ENCODE measurements at places on chromosomes 11 and 22.

GRCh38 chr11:6203327-6203726 lies 2.0 kb upstream of the C11orf42 start:
- DNase-seq: no peak

GRCh38 chr22:49354516-49355210 lies 473.0 kb downstream of the BRD1 start:
- DNase-seq: no peak

- DNase-seq: no peak
Observed at GRCh38 chr11:8340296-8340695, 76.6 kb upstream of the LMO1 start.

DNA sequence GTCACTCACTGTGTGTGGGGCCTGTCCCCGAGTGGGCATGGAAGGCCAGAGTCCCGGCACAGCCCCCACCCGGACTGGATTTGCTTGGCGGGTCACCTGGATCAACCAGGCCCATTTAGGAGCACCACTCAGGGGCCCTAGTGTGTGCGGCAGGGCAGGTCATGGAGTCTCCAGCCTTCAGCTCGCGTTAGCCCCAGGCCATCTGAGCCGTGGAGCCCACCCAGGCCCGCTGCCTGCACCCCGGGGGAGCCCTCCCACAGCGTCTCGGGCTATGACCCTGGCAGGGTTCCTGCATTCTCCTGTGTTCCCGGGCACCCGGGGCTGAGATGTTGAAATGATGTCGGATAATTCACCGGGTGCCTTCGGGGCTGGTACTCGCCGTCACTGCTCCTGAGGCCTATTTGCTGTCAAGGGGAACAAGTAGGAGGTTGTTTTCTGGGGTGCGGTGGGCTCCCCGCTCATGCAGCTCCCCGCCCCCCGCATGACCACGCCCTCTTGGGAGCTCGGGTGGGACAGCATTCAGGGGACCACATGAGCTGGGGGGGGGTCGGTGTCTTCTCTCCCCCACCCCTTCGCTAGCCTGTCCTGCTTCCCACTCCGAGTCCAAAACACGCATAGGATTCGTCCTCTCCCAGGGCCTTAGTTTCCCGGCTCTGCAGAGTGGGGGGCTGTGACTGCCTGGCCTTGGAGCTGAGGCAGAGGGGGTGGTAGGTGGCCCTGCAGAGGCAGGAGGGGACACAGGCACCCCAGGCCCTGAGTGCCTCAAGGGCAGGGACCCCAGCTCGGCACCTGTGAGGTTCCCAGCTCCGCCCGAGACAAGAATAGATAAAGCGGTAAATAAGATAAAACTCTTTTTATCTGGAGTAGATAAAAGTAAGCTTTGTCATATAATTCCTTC lies 77.2 kb downstream of the KCNQ1 start:
- DNase-seq: no peak

- DNase-seq: no peak
Observed at GRCh38 chr22:24009227-24010017, 1.7 kb upstream of the CABIN1 start.

DNA sequence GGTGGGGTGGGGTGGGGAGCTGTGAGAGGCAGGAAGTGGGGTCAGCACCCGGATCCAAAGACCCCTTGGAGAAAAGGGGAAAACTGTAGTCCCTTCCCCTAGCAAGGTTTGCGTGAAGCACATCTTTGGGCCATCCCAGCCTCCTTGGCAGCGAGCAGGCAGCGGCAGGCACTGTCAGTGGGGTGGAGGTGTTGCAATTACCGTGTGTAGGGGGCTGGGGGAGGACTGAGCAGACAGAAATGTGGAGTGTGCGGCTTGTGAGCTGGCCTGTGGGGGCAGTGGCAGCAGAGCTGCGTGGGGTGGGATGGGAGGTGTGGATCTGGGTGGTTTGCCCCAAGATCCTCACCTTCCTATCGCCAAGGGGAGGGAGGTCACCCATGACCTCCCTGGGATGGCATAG lies 16.4 kb downstream of the DAGLA start:
- DNase-seq: no peak

DNA sequence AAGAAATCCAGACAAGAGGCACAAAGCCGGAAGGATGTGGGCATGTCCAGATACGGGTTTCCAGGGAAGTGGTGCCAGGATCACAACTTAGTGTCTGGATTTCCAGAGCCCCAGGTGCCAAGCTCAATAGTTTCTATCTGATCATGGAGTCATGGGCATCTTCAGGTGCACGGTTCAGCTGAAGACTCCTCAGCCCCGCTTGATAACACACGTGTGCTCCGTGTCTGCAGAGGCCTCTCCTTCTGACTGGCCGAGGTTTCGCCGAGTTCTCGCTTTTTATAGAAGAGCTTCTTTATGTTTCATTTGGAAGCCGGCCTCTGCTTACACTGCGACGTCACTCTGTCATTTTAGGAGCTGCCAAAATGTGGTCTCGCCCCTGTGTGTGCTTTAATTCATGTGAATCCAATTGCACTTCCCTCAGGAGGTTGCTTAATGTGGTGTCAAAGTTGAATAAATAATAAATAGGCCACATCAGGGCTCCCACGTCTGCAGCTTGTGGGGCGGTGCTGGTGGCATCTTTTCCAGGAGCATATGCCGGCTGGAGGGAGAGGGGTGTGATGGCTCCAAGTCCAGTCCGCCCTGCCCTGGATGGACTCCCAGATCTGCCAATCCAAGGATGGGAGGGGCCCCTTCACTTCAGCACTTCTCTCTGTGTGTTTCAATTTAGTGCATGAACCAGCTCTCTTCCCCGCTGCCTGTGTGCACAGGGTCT lies 1410.8 kb downstream of the TBC1D22A start:
- DNase-seq: no peak

GRCh38 chr22:29475550-29475949 lies 4.5 kb upstream of the NEFH start:
- no peak for DNase-seq

DNA sequence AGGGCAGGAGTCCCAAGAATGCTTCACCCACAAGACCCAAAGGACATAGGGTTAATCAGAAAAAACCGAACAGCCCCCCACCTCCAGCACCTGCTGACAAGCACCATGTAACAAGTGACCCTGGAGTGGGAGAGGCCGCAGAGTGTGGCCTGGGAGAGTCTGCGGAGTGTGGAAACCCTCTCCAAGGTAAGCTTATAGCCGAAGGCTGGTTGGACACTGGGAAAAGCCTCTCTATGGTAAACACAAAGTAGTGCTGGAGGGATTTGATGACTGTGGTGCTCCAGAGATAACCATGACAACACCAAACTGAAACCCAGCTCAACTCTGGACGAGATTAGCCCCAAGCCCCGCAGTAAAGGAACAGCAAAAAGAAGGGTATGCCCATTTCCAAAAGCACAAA lies 19.2 kb downstream of the ASCL2 start:
- no peak for DNase-seq

DNA sequence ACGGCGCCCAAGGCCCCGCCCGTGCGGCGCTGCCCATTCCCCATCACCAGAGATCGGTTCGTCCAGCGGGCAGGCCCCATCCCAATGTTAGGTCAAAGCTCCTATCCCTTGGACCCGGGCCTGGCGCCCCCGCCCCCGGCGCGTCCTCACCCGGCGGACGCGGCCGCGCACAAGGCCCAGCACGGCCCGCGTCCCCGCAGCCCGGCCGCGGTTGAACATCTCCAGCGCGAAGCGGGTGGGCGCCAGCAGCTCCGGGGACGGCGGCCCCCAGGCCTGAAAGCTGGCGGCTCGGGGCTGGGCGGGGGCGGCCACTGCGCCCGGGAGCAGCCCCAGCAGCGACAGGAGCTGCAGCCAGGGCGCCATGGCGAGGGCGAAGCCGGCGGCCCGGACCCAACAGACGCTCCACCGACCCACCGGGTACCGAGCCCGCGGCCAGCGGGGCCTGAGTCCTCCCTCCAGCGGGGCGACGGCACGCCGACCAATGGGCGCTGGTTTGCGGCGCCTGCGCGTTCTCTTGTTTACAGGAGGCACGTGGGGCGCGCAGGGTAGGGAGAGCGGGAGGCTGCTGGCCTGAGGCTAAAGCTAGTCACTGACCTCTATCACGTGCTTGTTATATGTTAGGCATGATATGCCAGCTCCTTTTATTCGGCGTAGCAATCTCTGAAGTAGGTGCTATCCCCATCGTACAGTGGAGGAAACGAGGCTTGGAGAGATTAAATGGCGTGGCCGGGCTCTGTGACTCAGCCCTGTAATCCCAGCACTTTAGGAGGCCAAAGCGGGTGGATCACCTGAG lies at the start of gene CTSF:
Gene CTSF, minus strand, starts transcription at position 483 of the 793 bp plus-strand sequence. Its CDS starts 120 bp downstream, at position 363.
- DNase-seq: peak; percentile 55

GRCh38 chr11:45948356-45948755 lies 25.9 kb downstream of the LARGE2 start:
- no peak for DNase-seq

DNA sequence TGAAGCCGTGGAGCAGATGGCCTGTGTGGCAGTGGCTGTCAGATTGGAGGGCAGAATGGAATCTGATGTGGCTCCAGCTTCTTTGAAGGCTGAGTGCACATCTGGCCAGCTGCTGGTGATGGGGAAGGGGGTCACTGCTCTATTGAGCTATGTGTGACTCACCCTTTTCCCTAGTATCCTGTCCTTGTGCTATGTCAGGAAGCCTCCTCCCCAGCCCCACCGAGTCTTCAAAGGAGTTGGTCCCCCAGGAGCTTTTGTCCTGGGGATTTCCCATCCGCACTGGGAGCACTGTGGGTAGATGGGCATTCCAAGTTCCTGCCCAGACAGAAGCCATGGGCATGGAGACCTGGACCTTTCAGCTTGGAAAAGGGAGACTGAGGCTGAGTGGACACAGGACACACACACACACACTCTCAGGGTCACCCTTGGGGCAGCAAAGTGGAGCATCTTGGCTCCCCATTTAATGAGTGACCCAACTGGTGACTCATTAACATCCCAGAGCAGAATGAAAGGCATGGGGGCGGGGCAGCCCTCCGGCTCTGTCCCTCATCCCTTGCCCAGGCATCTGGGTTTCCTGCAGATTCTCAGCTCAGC lies 3.3 kb downstream of the SERPINH1 start:
- DNase-seq: no peak

DNA sequence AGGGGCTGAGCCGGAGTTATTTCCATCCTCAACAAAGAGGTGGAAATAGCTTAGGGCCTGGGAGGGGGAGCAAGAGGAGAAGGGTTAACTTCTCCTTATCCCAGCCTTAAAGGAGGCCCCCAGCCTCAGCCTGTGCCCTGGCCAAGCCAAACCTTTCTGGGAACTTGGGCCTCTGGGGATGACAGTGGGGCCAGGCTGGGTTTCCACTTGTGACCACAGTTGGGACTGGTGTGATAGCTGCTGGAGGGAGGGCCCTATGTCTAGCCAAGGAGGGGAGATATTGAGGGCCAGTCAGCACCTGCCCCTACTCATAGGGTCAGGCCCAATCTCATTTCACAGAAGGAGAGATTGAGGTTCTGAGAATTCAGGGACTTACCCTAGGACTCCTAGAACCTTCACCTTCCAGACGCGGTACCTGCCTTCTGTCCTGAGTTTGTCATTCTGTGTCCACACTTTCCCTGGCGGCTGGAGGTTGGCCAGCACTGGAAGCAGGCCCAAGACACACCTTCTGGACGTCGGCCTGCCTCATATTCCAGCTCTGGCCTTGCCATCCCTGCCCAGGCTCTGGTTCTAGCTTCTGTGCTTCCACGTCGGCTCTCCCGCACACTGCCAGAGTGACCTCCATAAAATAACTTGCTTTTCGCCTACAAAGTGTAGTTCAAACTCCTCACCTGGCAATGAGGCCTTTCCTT lies 3.1 kb downstream of the RELT start:
- DNase-seq: no peak

DNA sequence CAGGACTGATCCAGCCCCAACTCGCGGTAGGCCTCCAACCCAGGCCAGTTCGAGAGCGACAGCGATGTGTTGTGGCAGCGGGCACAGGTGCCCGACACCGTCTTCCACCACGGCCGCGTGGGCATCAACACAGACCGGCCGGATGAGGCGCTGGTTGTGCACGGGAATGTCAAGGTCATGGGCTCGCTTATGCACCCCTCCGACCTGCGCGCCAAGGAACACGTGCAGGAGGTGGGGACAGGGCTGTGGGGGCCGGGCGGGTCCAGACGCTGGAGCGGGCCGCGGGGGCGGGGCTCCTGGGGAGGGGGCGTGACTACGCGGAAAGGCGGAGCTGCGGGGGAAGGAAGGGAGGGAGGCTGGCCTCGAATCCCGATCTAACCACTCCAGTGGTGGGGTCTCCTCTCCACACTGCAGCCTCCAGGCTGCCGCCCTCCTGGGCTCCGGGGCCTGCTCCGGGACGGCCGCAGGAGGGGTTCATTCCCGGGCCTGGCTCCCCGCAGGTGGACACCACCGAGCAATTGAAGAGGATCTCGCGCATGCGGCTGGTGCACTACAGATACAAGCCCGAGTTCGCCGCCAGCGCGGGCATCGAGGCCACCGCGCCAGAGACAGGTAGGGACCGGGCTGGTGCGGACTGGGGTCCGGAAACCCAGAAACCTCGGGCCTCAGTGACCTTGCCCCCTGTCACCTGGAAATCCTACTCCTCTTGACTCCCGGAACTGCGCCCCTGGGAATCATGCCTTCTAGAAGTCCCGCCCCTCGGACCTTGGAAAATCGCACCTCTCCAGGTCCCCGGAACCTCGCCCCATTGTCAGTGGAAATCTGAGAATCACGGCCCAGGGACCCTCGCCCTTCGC lies 14.9 kb downstream of the TMEM258 start:
- DNase-seq: no peak

DNA sequence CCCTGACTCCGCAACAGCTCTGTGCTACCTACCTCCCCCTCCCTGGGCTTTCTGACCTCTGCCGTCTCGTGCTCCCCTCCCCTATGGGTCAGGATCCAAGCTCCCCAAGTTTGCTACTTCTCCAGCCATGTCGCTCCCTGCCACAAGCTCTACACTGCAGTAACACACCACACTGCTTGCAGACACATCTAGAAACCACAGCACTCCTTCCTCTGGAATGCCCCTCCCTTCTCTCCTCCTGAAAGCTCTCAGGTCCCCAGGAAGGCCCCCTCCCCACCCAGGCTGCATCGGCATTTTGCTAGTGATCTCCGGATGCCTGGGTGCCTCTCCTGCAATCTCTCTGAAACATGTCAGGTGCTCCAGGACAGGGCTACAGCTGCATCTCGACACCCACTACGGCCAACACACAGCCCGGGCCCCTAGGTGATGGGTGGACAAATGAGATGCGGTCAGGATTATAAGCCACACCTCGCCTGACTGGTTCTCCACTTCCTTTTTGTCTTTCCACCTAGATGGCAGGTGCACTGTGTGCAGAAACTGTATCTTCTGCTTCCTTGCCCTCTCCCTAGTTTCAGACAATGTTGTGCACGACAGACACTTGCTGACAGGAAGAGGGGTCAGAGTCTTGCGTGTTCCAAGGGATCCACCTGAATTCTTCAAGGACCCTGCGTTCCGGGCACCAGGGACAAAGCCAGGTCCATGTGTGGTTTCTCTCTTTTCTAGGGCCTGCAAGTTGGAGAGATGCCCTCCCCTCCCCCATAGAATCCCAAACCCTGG lies 22.9 kb downstream of the RPUSD4 start:
- no peak for DNase-seq
